ENCODE measurements at places on chromosomes 11 and 22. TPM values are rescaled to one million over a fixed set of nuclear protein-coding genes. Genes with fewer than 3 reads are reported as not detected.

DNA sequence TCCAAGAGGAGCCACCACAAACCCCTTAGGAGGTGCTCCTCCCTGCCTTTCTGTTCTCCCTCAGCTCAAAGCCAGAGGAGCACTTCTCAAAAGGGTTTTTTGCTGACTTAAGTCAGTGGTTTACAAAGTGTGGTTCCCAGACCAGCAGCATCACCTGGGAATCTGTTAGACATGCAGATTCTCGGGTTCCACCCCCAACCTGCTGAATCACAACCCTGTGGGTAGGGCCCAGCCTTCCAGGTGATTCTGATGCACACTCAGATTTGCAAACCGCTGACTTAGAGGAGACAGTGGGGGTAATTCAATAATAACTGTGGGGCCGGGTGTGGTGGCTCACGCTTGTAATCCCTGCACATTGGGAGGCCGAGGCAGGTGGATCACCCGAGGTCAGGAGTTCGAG is 22.8 kb downstream of the CREB3L1 start:
- H3K36me3 ChIP-seq = no peaks in the 10 kb centered on the region
- DNase-seq = peak; percentile 26
- H3K4me1 ChIP-seq = peaks cover 9% of the 10 kb centered on the region
- H3K27ac ChIP-seq = no peak overlapping the region

- DNase-seq = no peak
- H3K27ac ChIP-seq = no peak overlapping the region
- no peak overlapping the region for H3K4me3 ChIP-seq
- H3K4me1 ChIP-seq = no peaks in the 10 kb centered on the region
- H3K27me3 ChIP-seq = no peaks in the 10 kb centered on the region
These were observed 48.4 kb upstream of the WEE1 start for GRCh38 chr11:9525116-9525515.

GRCh38 chr22:19490628-19491230 is 11.0 kb downstream of the CDC45 start:
- no peak overlapping the region for H3K4me3 ChIP-seq
- H3K27ac ChIP-seq = no peak overlapping the region
- peaks cover 9% of the 10 kb centered on the region for H3K4me1 ChIP-seq
- no peaks in the 10 kb centered on the region for H3K27me3 ChIP-seq

Gene ARHGAP42
- 0.41 TPM for total RNA-seq

- H3K4me1 ChIP-seq = peaks cover 69% of the 10 kb centered on the region
- no peak for DNase-seq
- H3K27me3 ChIP-seq = no peaks in the 10 kb centered on the region
These were observed 92.9 kb downstream of the PDHX start for GRCh38 chr11:35009191-35009943.

DNA sequence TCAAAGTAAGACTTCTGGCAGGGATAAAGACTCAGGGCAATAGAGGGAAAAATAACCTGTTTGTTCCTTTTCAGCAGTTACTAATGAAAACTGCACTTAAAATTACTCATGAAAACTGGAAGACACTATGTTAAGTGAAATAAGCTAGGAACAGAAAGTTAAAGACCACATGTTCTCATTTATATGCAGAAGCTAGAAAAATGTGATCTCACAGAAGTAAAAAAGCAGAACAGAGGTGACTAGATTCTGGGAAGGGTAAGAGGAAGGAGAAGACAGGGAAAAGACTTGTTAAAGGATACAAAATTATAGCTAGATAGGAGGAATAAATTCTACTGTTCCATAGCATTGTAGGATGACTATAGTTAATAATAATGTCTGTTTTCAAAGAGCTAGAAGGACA is 22.2 kb downstream of the HPS5 start:
- no peak for DNase-seq
- H3K27ac ChIP-seq = no peak overlapping the region
- H3K27me3 ChIP-seq = no peaks in the 10 kb centered on the region
- H3K4me1 ChIP-seq = no peaks in the 10 kb centered on the region

DNA sequence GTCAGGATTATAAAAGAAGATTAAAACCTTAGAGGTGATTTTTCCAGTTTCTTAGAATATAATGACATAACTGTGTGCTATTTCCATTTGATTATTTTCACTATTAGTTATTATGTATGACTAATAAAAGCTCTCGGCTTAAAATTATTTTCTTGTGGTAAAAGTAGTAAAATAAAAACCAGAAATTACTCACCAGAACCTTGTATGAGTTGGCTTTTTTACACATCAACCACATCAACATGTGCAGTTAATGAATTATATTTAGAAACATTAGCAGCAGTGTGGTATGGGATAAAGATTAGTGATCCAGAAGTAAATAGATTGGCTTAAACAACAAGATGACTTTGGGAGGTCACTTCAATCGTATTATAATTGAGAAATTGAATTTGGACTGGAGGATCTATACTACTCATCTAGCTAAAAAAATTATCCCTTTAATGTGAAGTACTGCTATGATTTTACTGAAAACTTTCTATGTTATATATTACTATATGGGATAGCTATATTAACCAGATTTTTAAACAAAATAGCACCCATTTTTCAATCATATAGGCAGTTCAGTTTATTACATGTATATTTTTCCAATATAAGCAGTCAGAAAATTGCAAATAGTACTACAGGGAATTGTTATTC is 2.8 kb upstream of the BCO2 start:
- peaks cover 11% of the 10 kb centered on the region for H3K27me3 ChIP-seq
- DNase-seq = no peak
- no peak overlapping the region for H3K27ac ChIP-seq
- H3K4me3 ChIP-seq = no peak overlapping the region
- H3K4me1 ChIP-seq = peaks cover 9% of the 10 kb centered on the region

Gene TCN2
- total RNA-seq = 0.16 TPM

GRCh38 chr11:68575025-68575665 is 109.2 kb upstream of the GAL start:
- no peak overlapping the region for H3K27ac ChIP-seq
- H3K36me3 ChIP-seq = peaks cover 56% of the 10 kb centered on the region
- no peak overlapping the region for H3K4me3 ChIP-seq
- DNase-seq = no peak
- H3K4me1 ChIP-seq = peaks cover 23% of the 10 kb centered on the region

DNA sequence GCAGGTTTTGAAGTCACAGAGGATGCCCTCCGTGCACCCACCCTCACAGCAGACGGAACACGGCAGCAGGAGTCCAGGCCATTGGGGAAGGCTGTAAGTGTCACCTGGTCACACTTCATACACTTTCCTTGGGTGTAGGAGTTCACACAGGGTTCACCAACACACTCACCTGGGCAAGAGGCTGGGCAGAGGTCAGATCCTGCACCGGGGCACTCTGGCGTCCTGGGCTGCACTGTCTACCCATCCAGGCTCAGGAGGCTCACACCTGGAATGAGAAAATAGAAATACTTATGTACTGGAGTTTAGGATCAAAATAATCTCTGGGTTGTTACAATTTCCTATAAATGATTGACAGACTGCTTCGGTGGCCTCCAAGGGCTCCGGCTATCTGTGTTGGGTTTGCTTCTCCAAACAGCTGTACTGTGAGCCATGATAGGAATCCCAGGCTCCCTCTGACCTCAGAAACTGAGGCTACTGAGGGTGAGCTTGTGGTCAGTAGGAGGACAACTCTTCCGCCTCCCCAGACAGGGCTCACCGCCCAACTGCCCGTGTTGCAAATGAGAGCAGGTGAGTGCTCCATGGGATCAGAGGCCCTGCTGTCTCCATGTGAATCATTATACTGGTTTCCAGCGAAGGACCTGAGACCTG is 20.1 kb upstream of the CARS1 start:
- no peaks in the 10 kb centered on the region for H3K36me3 ChIP-seq
- DNase-seq = no peak
- no peaks in the 10 kb centered on the region for H3K4me1 ChIP-seq

GRCh38 chr11:1129143-1129610 is 28.6 kb upstream of the MUC5AC start:
- H3K27ac ChIP-seq = no peak overlapping the region
- DNase-seq = no peak
- no peaks in the 10 kb centered on the region for H3K4me1 ChIP-seq
- H3K27me3 ChIP-seq = peaks cover 7% of the 10 kb centered on the region
- no peak overlapping the region for H3K4me3 ChIP-seq

- H3K4me1 ChIP-seq = no peaks in the 10 kb centered on the region
- H3K36me3 ChIP-seq = no peaks in the 10 kb centered on the region
- no peak for DNase-seq
These were observed 80.8 kb downstream of the PIWIL4 start for GRCh38 chr11:94647926-94648325.

Gene FOLH1
- not detected for total RNA-seq

DNA sequence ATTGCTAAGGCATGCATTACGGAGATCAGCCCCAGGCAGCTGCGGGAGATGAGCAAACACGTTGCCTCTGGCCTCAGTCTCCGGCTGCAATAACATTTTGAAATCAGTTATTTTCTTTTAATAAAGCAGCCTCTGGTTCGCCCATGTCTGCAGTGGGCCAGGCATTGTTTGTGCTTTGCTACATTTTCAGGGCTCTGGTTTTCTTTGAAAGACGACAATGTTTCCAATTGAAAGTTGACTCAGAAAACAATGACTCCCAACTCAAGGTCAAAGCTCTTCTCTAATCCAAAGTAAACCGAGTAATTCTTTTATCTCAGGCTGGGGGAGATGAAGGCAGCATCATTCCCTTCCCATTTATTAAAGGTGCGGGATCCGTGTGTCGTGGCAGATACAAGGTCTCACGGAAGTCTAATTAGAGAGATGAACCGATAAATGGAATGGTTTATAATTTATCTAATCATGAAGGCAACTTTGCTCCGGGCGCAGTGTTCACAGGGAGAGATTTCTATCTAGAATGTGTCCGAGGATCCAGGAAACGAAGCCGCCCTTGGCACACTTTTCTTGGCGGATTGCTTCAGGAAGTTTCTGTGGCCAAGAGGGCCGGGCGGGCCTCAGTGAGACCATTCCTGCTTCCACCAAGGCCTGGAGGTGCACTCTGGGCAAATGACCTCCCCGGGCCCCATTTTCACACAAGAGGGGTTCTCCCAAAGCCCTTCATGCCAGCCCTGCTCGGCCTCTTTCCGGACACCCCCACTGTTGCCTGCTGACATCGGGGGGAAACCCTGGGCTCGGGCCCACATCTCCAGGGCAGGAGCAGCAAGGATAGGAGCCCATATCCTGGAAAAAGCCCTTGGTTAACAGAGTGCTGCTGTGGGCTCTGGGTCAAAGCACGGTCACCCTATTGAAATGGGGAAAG is 811.4 kb downstream of the BRD1 start:
- no peak for DNase-seq
- no peak overlapping the region for H3K4me3 ChIP-seq
- no peaks in the 10 kb centered on the region for H3K36me3 ChIP-seq
- H3K27ac ChIP-seq = no peak overlapping the region
- no peaks in the 10 kb centered on the region for H3K4me1 ChIP-seq

Gene CARNS1
- 6.2 TPM for total RNA-seq

- peaks cover 92% of the 10 kb centered on the region for H3K4me1 ChIP-seq
- H3K27me3 ChIP-seq = no peaks in the 10 kb centered on the region
- peak overlapping the region; percentile 97 for H3K27ac ChIP-seq
- peak; percentile 97 for DNase-seq
- peaks cover 9% of the 10 kb centered on the region for H3K36me3 ChIP-seq
- H3K4me3 ChIP-seq = peak overlapping the region; percentile 66
These were observed 57.9 kb downstream of the SYTL2 start for GRCh38 chr11:85752890-85753581.

Gene OR6T1
- total RNA-seq = not detected

- no peak overlapping the region for H3K4me3 ChIP-seq
- H3K27me3 ChIP-seq = peaks cover 6% of the 10 kb centered on the region
- no peak overlapping the region for H3K27ac ChIP-seq
- DNase-seq = no peak
These were observed 205.7 kb downstream of the SNX19 start for GRCh38 chr11:130710497-130711012.

DNA sequence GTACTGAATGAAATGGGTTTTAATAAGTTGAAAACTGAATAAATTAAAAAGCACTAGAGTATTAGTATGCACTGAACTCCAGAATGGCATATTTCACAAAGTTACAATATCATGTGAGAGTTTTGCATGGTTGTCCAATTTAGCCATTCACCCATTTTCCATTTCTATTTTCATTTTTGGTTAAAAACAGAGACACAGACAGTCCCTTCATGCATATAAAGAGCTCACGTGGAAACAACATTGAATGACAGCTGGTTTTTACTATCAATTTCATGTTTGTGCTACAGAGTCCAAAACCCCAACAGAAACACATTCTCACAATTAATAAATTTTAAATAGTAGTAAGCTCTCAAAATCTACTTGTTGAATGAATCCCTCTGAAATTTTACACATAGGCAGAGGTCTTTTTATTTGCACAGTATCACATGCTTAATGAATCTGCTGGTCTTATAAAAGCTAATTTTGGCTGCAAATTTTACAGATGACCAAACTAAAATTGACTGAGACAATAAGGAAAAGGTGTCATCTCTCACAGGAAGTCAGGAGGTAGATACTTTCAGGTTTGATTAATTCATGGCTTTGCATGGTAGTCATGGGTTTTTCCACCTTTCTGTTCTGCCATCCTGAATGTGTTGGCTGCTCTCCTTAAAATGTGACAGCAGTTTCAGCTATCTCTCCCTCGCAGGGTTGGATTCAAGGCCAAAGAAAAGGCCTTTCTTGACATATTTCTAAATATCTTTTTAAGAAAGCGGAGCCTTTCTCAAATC is 20.6 kb upstream of the DDI1 start:
- no peak overlapping the region for H3K27ac ChIP-seq
- no peaks in the 10 kb centered on the region for H3K27me3 ChIP-seq
- no peak for DNase-seq
- no peak overlapping the region for H3K4me3 ChIP-seq

Gene KCNQ1
- total RNA-seq = 8.7 TPM
